GM13976 (cell line): ENCODE measurements at places on chromosomes 6 and 20.

- DNase-seq = no peak
These were observed 16.0 kb upstream of the FAM210B start for GRCh38 chr20:56342783-56343182.

DNA sequence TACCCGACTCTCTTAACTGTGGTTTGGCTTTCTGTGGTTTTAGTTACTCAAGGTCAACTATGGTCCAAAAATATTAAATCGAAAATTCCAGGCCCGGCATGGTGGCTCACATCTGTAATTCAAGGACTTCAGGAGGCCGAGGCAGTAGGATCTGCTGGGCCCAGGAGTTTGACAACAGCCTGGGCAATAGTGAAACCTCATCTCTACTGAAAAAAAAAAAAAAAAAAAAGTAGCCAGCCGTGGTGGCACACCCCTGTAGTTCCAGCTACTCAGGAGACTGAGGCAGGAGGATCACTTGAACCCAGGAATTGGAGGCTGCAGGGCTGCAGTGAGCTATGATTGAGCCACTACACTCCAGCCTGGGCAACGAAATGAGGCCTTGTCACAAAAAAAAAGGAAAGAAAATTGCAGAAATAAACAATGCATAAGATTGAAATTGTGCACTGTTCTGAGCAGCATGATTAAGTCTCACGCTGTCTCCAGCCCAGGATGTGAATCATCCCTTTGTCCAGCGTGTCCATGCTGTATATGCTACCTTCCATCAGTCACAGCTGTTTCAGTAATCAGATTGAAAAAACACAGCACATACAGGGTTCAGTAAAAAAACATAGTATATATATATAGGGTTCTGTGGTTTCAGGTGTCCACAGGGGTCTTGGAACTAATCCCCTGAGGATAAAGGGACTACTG, 40.7 kb downstream of the RGS17 start:
- DNase-seq = no peak

GRCh38 chr6:7292596-7293255, 20.3 kb downstream of the SSR1 start:
- DNase-seq = no peak

DNA sequence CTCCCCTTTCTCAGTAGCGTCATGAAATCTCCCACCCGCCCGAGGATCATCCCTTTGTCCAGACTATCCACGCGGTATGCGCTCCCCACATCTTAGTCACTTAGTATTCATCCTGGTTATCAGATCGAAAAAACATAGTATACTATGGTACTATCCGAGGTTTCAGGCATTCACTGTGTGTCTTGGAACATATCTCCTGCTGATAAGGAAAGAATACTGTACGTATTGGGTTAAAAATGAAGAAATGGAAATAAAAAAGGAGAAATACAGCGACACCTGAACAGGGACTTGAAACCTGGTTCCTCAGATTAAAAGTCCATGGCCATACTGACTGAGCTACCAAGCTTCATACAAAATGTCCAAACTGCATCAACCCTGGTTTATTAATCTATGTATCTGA, 14.0 kb downstream of the HMGN4 start:
- no peak for DNase-seq

GRCh38 chr20:48787861-48788375, 39.9 kb downstream of the PREX1 start:
- DNase-seq = no peak

DNA sequence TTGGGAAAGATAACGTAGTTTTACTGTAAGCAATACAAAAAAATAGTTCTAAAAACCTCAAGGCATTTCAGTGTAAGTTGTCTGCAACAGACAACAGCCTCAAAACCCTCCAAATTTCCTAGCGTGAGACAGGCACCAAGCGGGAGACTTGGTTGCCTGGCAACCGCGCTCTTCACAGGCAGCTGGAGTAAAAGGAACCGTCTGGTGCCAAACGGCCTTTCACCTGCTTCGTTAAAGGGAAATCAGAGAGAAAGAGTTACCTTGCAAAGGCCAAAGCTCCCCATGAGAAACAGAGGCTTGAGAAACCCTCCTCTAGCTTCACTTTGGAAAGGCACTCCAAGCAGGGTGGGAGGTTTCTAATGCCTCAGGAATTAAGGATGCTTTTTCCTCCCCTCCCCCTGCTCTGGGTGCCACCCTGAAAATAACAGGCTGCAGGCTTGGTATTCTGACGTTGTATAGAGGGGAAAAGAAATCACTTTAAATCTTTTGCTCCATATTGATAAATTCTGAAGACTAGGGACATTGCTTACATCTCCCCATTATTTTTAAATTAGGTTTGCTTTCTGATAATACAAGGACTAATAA, 129.7 kb upstream of the UFL1 start:
- no peak for DNase-seq

DNA sequence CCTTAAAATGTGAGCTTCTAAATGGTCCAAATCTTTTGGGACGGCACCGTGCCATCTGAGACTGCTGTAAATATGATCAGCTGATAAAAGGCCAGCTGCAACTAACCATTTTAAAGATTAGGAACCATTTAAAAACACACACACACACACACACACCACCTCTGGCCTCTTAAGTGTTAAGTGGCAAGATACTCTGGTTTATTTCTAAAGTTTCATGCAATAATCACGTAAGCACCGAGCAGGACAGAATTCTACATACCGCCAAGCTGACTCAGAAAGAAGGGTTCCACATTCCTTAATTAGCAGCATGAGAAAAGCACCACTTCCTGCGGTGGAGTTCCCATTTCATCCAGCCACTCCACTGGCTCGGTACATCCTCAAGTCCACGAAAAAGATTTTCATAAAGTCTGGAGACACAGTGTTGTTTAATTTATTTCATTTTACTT, 17.8 kb upstream of the ZNF217 start:
- no peak for DNase-seq

DNA sequence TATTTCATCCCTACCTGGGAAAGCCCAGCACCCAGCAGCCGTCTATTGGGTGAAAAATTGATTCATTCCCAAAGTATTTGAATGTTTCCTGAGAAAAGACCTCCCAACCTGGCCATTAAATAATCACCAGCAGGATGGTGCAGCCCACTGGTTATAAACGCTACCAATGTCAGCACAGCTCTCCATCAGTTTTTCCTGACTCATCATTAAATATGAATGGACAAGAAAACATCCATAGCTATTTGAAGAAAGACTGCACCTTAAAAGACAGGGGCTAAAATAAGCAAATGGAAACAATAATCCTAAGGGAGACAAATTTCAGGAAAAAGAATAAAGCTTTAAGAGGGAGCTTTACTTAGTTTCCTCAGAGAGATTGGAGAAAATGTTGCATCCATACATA, 261.9 kb downstream of the UST start:
- DNase-seq = no peak

- DNase-seq = no peak
These were observed 38.0 kb downstream of the SCGN start for GRCh38 chr6:25689966-25690365.

DNA sequence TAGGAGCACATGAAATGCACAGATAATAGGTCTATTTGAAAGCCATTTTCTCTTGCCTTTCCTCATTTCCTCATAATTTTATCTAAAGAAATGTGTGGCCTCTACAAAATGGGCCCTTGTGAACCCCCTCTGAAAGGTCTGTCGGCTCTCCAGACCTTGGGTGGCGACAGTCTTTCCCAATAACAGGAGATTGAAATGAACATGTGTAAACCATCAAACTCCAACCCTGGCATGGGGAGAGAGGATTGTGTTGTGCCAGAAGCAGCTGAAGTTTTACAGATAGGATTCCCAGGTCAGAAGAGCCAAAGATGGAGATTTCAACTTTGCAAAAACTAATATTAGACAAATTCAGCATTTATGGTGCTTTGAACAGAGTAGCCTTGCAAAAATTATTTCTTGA, 277.1 kb upstream of the ECI2 start:
- no peak for DNase-seq

- DNase-seq = no peak
These were observed 356.3 kb upstream of the IRAK1BP1 start for GRCh38 chr6:78511009-78511408.

DNA sequence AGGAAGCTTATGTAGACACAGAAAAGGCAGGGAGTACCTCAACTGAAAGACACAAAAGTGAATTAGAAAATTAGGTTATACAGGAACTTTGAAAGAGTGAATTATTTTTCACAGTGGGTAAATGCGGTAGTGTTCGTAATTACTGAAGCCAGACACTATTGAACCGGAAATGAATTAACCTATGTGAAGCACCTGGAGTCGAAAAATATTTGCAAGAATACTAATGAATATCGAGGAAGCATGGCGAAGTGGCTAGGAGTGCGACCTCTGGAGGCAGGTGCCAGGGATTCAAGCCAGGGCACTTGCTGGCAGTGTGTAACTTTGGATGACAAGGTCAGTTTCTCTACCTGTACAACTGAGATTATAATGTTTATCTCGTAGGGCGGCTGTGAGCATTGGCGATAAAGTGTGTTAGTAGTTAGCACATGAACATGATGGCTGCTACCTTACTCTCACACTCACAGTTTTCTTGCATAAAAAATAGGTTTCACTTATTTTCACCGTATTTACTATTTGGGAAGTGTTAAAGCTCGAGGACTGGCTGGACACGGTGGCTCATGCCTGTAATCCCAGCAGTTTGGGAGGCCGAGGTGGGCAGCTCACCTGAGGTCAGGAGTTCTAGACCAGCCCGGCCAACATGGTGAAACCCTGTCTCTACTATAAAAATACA, 567 bp upstream of the SLC18B1 start:
- peak; percentile 78 for DNase-seq

DNA sequence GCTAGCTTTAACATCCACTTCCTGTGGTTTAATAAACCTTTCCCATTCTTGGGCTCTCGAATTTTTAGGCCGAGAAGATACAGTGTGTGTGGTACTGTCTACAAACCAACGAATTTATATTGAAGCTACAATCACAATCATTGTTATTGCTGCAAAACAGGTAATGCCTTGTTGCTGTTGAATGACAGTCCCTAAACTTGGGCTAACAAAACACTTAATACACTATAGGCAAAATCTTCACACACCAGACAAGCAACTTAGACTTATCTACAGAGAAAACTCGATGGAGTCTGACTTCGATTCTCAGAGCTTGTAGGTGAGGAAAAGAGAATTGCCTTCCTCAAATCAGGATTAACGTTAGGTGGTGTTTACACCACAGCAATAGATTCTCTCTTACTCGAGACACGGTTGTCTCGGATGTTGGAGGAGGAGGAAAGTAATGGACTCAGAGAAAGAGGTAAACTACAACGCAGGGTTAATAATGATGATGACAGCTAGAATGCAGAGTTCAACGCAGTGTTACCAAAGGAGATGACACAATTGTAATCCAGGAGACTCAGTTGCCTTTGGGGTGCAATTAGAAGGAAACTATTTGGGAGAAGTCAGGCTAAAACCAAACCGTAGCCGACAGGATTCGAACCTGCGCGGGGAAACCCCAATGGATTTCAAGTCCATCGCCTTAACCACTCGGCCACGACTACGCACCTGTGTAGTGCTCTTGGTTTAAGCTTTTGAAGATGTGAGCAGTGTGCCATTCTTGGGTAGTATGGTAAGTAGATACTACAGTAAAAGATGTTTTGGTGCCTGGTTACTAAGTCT, 32.5 kb upstream of the ZNF184 start:
- DNase-seq = no peak

GRCh38 chr6:118652051-118652615, 742 bp upstream of the CEP85L start:
- no peak for DNase-seq

DNA sequence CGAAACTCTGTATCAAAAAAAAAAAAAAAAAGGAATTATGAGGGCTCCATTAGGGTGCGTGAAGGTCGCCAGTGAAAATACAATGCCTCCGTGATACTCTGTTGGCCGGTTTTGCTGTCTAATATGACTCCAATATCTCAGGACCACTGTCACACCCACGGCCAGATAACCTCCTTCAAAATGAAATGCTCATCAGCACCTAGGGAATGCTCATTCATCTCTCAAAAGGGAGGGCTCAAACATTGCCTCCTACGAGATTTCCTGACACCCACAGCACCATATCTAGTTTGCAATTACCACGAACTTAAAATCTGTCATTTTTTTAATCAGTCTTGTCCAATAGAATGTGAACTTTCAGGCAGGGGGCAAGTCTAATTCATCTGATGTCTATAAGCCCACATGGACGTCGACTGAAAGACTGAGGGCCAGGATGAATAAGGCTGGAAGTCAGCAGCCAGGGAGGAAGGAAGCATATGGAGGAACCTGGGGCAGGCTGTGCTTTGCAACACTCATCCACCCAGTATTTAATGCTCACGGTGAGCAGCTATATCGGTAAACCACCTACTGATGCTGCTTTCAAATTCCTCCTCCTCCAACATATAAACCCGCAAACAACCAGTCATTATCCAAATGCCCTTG, 42.8 kb downstream of the MAP3K5 start:
- no peak for DNase-seq

GRCh38 chr6:151501511-151502136, 7.8 kb downstream of the CCDC170 start:
- no peak for DNase-seq

- no peak for DNase-seq
These were observed 6.2 kb downstream of the HEBP2 start for GRCh38 chr6:138410048-138410735.

DNA sequence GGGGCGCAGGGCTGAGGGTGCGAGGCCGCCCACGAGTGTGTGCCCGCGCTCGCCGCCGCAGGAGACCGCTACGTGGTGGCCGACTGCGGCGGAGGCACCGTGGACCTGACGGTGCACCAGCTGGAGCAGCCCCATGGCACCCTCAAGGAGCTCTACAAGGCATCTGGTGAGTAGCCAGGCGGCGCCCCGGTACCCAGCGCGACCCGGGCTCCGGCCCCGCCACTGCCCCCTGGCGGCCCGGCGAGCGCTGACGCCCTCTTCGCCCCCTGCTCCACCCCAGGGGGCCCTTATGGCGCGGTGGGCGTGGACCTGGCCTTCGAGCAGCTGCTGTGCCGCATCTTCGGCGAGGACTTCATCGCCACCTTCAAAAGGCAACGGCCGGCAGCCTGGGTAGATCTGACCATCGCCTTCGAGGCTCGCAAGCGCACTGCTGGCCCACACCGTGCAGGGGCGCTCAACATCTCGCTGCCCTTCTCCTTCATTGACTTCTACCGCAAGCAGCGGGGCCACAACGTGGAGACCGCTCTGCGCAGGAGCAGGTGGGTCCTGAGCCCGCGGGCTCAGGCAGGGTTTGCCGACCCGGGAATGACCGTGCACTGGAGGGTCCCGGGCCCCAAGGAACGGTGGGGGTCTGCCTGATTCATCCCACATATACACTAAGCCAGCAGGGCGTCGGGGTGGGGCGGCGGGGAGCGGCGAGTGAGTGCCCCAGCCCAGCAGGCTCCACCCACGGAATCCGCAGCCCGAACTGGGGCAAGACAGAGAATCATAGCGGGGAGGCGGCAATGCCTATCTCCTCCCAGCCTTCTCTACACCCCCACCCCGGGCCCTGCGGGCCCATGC, 17.4 kb downstream of the HSPA12B start:
- peak; percentile 80 for DNase-seq
